ENCODE measurements at places on chromosomes 13 and 19. TPM values are rescaled to one million over a fixed set of nuclear protein-coding genes. Genes with fewer than 3 reads are reported as not detected.

Gene CBY2
- not detected for total RNA-seq

Gene PROZ
- not detected for total RNA-seq

Gene ERF
- total RNA-seq, result 18.6 TPM

Gene ZNF181
- total RNA-seq, result 13.8 TPM

Gene ZNF492
- total RNA-seq, result 1.2 TPM

Gene RDH8
- total RNA-seq, result not detected

Gene ZNF776
- total RNA-seq, result 10.2 TPM

Gene RGL3
- 7.0 TPM for total RNA-seq

Gene ICAM3
- 12.1 TPM for total RNA-seq

Gene ZNF607
- total RNA-seq, result 6.8 TPM

Gene NLRP11
- under 0.01 TPM for total RNA-seq

Gene HCN2
- total RNA-seq, result 1.1 TPM

Gene ZNF66
- total RNA-seq, result 1.4 TPM

Gene UNC13A
- 3.9 TPM for total RNA-seq

Gene ANGPTL4
- 132 TPM for total RNA-seq

Gene THSD1
- 14.9 TPM for total RNA-seq

Gene LILRA5
- total RNA-seq, result not detected

Gene CEACAM1
- total RNA-seq, result not detected

Gene ERICH6B
- not detected for total RNA-seq

Measured in regular cardiac myocyte (primary cell).